ENCODE measurements at places on chromosomes 3 and 15.

GRCh38 chr3:143839980-143840379, 8.3 kb downstream of the SLC9A9 start:
- no peak for DNase-seq

- DNase-seq, result no peak
Measured at GRCh38 chr3:134480546-134480945, 5.2 kb downstream of the ANAPC13 start.

DNA sequence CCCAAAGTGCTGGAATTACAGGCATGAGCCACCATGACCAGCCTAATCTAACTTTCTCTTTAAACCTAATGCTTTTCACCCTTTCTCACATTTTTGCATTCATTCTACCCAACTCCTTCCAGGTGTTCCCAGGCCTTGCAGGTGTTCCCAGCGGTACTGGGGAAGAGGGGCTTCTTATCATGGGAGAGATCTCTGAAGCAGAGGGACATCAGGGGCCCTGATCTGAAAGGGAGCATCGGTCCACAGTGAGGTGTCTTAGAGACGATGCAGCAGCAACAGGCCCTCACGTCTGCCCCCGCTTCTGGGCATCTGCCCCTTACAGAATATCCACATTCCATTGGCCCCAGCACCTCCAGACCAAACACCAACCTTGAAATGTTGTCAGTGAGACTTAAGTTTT, 29.0 kb upstream of the BDH1 start:
- no peak for DNase-seq

DNA sequence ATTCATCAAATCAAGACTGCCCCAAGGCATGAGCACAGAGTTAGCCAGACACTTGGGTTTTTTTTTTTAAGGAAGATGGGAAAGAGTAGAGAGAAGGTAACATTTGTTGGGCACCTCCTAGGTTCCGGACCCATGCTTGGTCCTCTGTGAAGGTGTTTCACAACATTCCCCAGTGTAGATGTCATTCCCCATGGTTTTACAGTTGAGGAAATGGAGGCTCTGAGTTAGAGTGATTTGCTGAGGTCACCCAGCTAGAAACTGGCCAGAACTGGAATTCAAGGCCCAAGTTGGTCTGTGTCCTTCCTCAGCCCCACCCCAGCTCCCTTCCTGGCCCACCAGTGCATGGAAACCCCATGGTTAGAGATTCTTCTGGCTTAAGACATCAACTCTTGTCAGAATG, 19.9 kb downstream of the WNT7A start:
- DNase-seq, result no peak

GRCh38 chr3:194637066-194637465, 3.8 kb upstream of the TMEM44 start:
- DNase-seq, result no peak

- no peak for DNase-seq
Measured at GRCh38 chr15:51168700-51169099, 74.0 kb upstream of the TNFAIP8L3 start.

Data from D341Med (cell line).